ENCODE measurements at places on chromosomes 12 and 14.
A peak's percentile ranks its signal among the peaks of the same experiment; 100 is the strongest.

GRCh38 chr14:22271838-22272799 lies 316.9 kb downstream of the DAD1 start:
- no peak for DNase-seq

DNA sequence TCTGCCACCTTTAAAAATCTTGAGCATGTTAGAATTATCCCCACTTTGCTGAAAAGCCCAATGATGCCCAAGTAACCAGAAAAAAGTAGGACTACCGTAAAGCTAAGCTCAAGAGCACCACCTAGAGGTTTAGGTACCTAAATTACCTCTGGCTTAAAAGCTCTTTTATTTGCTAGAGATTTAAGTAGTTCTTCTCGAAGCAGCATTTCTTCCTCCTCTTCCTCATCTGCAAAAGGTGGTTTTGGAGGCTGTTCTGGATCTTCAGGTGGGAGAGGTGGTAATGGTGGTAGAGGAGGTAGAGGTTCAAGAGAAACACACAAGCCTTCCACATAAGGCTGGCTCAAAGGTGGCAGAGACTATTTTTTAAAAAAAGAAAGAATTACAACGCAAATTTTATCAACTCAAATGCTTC lies 26.9 kb downstream of the ZFC3H1 start:
- DNase-seq: no peak

GRCh38 chr12:5177731-5178130 lies 134.1 kb downstream of the KCNA5 start:
- DNase-seq: no peak

DNA sequence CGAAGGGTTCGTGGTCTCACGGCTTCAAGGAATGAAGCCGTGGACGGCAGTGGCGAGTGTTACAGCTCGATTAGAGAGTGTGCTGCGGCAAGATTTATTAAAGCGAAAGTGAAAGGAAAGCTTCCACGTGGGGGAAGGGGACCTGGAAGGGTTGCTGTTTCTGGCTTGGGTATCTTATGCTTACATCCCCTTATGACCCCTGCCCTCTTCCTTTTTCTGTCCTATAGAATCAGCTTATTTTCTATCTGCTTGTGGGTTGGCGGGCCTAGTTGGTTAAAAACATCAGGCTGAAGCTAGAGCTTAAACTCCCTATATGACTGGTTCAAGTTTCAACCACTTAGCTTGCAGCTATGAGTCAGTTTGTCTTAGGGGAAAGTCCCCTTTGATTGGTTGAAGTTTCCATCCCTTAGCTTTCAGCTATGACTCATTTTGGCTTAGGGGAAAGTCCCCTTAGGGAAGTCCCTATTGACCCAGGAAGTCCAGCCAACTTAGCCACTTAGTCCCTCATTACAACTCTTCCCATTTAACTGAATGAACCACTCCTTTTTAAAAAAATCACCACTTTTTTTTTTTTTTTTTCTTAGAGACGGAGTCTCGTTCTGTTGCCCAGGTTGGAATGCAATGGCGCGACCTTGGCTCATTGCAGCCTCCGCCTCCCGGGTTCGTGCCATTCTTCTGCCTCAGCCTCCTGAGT lies 1494.7 kb upstream of the TMEM132C start:
- DNase-seq: peak; percentile 14

All from stimulated activated CD4-positive, alpha-beta T cell treated with anti-CD3 and anti-CD28 coated beads, TNF-alpha, amount 100 ng/mL, for 4 hours (primary cell).